CD4-positive, alpha-beta T cell treated with Interleukin-17A for 4 hours (primary cell): ENCODE measurements at places on chromosomes 11 and 22.

DNA sequence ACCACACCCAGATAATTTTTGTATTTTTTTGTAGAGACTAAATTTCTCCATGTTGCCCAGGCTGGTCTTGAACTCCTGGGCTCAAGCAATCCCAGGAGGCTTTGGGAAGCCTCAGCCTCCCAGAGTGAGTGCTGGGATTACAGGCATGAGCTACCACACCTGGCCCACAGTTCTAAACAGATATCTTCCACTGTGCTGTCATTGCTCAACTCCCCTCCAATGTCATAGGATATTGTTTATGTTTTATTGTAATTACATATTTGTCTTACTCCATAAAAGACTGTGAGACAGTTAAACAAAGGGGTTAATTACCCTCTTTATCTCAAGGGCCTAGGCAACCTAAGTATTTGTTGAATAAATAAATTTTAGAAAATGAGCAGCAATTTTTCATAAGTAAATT lies 204.2 kb downstream of the GRM5 start:
- no peak for DNase-seq

DNA sequence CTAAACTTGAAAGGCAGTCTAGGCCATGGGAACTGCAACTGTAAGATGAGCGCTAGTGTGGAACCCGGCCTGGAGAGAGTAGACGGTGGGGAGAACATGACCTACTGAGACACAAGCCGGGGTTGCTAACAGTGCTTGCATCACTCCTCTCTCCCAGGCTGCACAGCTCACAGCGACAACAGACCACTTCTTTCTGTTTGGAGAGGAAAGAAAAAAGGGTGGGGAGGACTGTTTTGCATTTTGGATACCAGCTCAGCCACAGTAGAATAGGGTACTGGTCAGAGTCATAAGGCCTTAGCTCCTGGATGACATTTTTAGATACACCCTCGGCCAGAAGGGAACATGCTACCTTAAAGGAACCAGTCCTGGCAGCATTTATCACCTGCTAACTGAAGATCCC lies 22.2 kb upstream of the OR52M1 start:
- DNase-seq = no peak

- DNase-seq = no peak
Measured at GRCh38 chr11:33179348-33179803, 18.1 kb upstream of the CSTF3 start.

DNA sequence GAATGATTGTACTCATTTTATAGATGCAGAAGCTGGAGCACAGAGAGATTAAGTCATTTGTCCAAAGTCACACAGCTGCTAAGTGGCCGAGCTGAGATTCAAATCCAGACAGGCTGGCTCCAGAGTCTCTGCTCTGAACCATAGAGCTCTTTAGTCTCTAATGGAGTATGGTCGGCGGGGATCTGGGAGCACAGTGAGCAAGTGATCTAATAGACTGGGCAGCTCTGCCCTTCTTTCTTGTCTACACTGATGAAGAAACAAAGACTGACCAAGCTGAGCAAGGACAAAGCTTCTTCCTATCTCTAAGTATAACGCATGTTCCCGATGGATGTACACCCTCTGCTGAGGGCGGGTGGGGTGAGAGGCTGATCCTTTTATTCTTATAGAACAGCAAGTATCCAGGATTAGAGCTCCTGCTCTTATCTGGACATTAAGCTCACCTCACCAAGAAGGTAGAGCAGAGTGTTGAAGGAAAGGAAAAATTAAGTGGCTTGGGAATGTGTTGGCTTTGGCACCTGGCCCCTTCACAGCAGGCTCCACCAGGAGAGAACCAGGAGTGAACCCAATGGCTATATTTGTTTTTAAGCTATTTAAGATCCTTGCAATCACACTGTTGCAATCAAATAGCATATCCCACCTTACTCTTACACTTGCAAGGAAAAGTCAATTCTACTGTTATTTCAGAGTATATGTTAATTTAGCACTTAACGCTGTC lies 68.7 kb downstream of the ETS1 start:
- peak; percentile 35 for DNase-seq

GRCh38 chr11:7872890-7873289 lies 58.2 kb downstream of the OR10A6 start:
- no peak for DNase-seq
